ENCODE measurements at places on chromosomes 2 and 18.

- no peak for DNase-seq
These were observed 223.1 kb downstream of the ATAD2B start for GRCh38 chr2:23703583-23704385.

DNA sequence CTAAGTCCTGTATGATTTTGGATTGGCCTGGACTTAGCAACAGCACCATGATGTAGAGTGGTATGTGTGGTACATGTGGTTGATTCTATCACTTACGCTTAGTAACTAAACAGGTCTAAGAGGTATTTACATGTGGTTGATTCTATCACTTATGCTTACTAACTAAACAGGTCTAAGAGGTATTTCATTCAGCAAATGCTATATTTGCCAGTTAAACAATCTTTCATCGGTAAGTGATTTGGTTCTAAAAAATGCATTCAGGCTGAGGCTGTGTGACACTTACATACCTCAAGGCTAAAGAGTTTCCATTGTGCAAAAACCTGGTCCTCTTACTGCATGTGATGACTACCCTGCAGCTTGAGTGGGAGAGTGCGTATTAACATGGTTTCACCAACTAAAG, 13.1 kb downstream of the EIF4E2 start:
- DNase-seq: no peak

DNA sequence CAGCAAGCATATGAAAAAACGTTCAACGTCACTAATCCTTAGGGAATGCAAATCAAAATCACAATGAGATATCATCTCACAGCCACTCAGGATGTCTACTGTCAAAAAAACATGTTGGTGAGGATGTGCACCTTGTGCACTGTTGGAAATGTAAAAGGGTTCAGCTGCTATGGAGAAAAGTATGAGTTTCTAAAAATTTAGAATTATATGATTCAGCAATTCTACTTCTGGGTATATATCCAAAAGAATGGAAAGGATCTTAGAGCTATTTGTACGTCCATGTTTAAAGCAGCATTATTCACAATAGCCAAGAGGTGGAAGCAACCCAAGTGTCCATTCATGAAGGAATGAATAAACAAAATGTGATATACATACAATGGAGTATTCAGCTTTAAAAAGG, 50.0 kb downstream of the CFAP210 start:
- no peak for DNase-seq

DNA sequence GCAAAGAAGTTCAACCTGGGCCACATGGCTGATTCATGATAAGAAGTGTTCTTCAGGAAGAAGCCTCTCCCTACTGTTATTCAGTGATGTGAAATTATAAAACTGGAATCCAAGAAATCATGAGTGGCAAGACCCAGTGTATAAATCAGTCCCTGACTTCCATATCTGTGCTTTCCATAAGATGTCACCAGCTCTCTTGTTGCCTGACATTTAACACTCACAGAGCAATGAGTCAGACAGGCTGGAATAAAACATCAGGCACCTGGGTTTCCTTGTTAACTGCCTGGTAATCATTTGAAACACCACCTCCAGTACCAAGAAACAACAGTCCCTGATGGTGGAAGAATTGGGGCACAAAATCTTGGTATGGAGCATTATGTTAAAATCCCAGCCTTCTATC, 76.1 kb downstream of the SCG2 start:
- no peak for DNase-seq

DNA sequence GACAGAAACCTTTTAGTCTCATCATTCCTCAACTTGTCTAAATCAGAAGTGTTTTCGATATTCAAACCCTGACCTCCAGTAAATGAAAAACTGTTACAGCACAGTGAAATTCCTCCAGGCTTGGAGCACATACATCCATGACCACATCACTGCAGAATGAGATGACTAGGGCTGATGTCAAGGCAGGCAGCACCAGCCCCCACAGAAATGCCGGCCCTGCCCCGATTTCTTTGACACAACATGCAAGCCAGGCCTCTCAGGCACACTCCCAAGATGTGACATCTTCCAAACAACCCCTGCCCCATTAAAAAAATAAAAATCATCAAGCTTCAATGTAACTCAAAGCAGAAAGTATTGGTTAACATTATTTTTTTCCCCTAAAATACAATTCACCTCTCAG, 103.3 kb downstream of the CTAGE1 start:
- DNase-seq: no peak

DNA sequence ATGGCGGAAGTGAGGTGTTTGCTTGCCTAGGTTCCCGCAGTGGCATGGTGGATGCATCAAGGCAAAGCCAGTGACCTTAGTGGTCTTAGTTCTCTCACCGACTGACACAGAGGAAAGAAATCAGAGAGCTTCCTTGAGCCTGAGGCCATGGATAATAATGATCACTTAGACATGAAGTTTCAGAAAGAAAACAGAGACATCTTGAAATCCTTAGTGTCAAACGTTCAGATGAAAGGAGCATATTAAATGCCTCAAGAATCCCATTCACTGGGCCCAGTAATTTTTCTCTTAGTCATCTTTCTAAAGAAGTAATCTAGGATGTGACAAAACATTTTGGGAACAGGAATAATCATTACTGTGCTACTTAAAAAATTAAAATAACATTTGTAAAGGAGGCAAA, 35.2 kb downstream of the COPS8 start:
- DNase-seq: no peak

- DNase-seq: no peak
These were observed 1167.9 kb downstream of the DSC3 start for GRCh38 chr18:29874519-29875098.

Measured in stimulated activated CD8-positive, alpha-beta memory T cell treated with anti-CD3 and anti-CD28 coated beads, Interleukin-7, amount 100 ng/mL, for 1 hour (primary cell).